ENCODE measurements at places on chromosomes 3 and 15.

DNA sequence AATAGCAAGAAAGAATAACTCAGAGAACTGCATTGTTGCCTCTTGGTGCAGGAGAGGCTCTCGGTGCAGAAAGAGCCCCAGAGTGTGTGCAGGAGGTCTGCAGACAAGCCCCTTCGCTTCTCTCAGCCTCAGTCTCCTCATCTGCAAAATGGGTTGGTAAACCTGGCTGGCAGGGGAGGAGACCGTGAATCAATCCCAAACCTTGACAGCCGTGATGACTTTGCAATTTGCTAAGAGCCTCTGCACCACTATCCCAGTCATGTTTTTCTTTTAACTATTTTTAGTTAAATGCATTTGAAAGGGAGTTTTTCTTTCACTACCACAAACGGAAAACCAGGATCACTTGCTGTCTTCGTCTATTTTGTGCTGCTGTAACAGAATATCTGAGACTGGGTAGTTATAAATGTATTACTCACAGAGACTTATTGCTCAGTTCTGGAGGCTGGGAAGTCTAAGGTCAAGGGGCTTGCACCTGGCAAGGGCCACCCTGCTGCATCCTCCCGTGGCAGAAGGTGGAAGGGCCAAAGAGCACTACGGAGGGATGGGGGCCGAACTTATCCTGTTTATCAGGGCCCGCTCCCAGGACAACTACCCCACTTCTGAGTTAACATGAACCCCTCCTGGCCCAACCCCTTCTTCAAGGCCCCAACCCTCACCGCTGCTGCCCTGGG, 14.2 kb upstream of the IQSEC1 start:
- no peak for DNase-seq

- no peak for DNase-seq
These were observed 11.7 kb downstream of the CHDH start for GRCh38 chr3:53834429-53835095.

- no peak for DNase-seq
These were observed 6.3 kb downstream of the RBM15B start for GRCh38 chr3:51397392-51397791.

- no peak for DNase-seq
These were observed 24.9 kb upstream of the BMF start for GRCh38 chr15:40133544-40133943.

Data from hepatocyte (in vitro differentiated cells).